ENCODE measurements at places on chromosomes 2 and 18.

- no peak for DNase-seq
These were observed 26.3 kb downstream of the TUBB6 start for GRCh38 chr18:12334366-12334808.

DNA sequence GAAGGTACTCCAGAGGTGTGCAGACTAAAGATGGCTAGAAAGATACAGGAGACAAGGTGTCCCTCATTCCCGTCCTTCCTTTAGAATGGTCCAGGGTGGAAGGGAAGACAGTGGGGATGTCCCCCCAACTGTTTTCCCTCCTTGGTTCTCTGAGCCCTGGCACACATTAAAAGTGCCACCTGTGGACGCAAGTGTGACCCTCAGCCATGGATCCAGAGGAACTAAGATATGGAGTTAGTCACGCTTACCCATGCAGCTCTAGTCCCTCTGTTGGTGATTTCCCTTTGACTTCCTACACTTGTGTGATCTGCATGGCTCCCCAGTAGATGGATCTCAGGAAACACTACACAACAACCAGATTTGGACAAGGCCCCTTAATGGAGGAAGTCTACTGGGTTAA, 113.1 kb upstream of the SRD5A2 start:
- peak; percentile 14 for DNase-seq

GRCh38 chr2:144183727-144184126, 336.2 kb downstream of the ZEB2 start:
- no peak for DNase-seq

DNA sequence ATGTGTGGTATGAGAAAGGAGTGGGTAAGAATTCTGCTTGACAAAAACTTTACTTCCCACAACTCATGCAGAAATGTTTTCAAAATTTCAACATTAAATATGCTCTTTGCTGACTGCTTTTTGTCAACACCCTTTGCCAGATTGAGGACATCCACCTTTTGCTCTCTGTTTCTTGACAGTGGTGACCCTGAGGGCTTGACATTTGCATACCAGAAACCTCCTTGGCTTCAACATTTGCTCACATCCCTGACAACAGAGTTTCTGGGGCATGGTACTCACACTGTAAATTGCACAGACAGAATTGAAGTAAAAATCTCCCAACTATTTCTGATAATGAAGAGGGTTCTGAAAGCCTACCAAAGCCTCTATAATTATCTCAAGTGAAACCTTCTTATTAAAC, 95.7 kb downstream of the RND3 start:
- DNase-seq = no peak

GRCh38 chr18:66916834-66917233, 312.9 kb upstream of the CDH19 start:
- peak; percentile 44 for DNase-seq

All from epithelial cell of esophagus (primary cell).